ENCODE measurements at places on chromosomes 5 and 9.

- DNase-seq, result no peak
These were observed 102.2 kb downstream of the TRIO start for GRCh38 chr5:14245132-14245925.

- no peak for DNase-seq
These were observed 37.6 kb downstream of the ELL2 start for GRCh38 chr5:95923918-95924544.

DNA sequence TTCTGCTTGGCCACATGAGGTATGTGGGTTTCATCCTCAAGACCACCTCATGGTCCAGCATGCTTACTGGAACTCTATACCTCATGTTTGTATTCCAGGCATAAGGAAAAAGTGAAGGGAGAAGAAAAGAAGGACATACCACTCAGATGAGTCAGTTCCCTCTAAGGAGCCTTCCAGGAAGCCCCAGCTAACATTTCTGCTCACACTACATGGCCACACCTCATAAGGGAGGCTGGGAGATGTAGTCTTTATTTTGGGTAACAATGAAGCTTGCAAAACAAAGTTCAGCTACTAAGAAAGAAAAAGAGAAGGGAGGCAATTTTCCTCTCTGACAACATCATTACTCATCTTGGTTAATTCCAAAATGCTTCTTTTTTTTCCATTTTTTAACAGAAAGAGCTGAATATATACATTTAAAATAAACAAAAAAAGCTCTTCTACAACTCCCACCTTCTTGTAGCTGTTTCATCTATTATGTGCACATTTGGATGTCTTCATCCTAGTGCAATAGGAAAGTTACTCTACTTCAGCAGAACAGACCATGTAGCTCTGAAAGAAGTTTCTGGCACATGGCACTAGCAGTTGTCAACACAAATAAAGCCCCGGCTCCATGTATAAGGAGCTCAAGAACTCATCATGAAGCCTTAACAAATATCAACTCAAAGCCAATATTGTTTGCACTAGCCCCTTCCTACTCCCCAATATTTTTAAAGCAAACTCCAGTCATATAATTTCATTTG, 123.6 kb upstream of the CCDC112 start:
- peak; percentile 90 for DNase-seq

DNA sequence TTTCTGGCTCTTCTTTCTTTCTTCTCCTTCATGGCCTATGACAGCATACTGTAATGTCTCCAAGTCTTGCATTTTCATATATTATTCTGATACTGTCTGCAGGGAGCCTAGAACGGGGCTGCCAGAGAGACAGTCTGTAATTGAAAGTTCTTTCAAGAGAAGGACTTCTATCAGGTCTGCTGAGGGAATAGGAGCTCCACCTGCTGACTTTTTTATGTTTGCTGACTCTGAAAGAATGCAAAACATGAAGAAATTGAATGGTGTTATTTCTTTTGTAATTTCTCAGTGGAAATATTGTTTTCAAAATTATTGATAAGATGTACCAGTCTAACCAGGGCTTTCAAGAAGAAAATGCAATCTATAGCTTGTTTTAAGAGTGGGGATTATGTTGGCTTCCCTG, 121.9 kb upstream of the RFX3 start:
- DNase-seq, result no peak

- DNase-seq, result no peak
These were observed 158.9 kb upstream of the PHYKPL start for GRCh38 chr5:178391480-178391879.
